ENCODE measurements at places on chromosomes 16 and 17.

DNA sequence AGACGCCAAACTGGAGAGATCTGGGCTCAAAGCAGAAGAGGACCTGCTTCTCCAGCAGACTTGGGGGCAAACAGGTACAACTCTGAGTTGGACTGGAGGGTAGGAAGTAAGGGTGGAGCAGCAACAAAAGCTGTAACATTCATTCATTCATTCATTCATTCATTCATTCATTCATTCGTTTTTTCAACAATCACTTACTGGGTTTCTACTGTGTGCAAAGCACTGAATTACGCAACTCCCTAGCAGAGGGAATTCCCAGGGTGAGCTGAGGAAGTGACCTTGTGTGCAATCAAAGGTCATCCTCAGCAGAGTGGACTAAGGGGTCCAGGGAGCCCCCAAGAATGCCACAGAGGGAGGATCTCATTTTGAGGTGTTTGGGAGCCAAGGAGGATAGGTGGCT lies 231.1 kb upstream of the SDK2 start:
- DNase-seq, result no peak

DNA sequence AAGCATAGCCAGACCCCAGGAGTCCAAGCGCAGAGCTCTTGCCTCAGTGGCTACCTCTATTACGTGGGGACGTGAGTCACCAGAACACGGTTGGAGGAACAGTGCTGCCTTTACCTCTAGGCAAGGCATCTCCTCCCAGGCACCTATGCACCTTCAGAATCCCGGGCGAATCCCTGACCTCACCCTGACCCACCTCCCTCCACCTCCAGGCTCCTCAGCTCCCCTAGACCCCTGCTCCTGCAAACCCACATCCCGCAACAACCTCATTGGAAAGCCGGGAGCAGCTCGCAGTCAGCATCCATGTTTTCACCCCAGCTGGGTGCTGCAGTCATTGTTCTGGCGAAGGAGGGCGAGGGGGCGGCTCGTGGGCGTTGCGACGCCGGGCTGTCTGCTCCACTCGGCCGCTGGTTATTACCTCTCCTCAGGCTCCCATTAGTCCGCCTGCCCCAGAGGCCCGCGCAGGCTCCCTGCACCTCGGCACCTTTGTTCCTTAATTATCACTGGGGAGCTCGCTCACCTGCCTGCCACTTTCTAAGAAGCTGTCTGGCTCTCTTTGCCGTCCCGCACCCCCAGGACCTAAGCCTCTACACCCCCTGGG lies 24.6 kb upstream of the DLX4 start:
- DNase-seq, result no peak

GRCh38 chr17:77763575-77763974 lies 194.9 kb upstream of the TNRC6C start:
- DNase-seq, result no peak

DNA sequence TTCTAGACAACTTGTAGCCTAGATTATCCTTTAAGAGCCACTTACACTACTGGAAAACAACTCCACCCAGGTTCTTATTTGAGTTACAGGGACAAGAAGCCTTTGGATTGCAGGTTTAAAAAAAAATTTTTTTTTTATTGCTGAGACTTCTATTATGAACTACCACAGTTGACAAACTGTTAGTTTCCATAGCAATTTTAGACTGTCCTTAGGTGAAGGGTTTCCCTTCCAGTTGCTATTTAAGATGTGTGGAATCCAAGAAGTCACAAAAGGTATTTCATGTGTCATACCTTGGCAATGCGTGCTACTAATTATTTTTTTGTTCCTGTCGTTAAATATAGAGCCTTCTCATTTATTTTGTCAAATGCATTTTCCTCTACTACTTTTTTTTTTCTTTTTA lies 253.2 kb downstream of the PRKCA start:
- no peak for DNase-seq

DNA sequence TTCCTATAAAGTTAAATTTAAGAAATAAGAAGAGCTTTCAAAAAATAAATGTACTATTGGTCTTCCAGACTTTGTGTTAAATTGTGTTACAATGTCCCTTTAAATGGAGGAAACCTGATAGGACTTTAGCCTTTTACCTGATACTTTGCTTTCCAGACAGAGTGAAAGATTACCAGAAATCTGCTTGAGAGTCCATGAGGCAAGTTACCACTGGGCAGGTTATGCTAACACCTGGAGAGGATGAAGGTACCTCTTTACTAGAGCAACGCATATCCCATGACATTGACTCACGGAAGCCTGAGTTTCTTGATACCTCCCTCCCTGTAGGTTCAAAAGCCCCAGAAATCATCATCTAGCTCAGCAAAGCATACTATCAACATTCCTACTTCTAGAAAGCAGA lies 143.9 kb upstream of the C17orf78 start:
- no peak for DNase-seq

DNA sequence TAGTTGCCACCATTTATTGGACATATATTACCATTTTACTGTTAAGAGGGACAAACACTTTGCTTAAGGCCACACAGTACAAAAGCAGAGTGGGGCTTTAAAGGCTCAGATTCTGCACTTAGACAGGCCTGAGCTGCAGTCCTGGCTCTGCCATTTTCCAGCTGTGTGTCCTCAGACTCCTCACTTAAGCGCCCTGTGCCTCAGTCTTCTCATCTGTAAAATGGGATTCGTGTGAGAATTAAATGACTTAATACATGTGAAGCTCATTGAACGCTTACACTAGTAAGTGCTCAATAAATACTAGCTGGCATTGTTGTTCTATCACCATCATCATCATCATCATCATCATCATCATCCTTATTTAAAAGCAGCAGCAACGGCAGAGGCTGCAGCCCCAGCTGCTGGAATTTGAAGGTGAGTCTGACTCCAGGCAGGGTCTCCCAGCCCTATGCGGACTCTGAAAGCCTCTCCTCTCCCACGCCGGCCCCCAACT lies 445 bp upstream of the CACNG5 start:
- DNase-seq, result no peak

GRCh38 chr17:50219939-50220465 lies 18.6 kb upstream of the COL1A1 start:
- no peak for DNase-seq

DNA sequence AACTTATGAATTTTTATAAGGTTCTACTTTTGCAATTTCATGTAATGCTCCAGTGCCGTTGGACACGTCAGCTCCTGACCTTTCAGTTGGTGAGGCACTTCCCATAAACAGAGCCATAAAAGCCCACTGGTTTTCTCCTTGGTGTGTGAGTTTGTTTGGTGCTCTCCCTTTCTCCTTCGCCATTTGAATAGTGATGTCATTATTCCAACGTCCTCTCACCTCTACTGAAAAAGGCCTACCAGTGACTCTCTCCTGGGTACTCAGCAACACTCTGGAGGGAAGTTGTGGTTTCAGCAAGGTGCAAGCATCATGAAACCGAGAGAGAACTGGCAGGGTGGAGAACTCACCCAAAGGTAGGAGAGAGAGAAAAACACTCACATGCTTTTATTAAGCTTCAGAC lies 29.6 kb upstream of the HNF1B start:
- DNase-seq, result peak; percentile 48

DNA sequence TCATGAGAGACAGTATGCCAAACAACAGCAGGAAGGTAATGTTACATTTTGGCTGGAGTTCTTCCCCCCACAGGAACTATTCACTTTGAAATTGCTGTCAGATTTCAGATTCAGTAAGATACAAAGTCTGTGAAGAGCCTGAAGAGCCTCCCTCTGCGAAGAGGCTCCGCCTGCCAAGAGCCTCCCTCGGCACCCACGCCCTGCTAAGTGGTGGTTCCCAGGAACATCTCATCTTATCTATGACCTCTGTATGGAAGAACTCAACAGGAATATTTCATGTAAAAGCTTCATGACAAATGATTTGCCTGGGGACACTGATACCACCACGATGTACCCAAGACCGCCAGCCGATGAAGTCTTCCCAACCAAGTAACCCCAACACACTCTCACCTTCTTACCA lies 3.2 kb downstream of the ZC3H7A start:
- no peak for DNase-seq

DNA sequence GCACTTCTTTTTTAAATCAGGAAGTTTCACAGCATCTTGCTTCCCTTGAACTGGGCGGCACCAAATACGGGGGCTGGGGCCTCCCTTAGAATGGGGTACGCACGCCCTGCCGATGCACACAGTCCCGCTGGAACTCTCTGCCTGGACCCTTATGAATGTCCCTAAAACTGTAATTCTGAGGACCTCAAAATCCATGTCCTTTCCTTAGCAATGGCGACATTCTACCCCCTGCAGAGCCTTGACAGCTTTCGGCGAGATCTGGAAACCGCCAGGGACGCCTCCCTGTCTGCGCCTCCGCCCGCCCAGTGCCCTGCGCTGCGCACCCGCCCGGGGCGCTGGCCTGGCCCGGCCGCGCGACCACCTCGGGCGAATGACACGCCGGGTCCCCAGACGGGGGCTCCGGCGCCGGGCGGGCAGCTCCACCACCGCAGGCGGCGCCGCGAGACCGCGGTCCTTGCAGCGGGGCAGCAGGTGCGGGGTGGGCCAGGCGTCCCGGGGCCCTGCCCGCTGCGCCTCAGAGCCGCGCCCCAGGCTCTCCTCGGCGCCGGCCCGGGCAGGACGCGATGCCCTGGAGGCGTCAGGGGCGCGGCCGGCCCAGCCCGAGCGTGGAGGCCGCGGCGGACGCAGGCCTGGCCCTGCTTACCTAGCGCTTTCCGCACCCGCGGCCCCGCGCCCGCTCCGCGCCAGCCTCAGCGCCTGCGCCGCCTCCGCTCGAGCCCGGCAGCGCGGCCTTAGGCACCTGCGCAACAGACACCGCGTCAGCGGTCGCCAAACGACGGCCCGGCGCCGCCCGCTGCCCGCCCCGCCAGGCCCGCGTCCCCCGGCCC lies 548 bp downstream of the HAGH start:
- peak; percentile 49 for DNase-seq

DNA sequence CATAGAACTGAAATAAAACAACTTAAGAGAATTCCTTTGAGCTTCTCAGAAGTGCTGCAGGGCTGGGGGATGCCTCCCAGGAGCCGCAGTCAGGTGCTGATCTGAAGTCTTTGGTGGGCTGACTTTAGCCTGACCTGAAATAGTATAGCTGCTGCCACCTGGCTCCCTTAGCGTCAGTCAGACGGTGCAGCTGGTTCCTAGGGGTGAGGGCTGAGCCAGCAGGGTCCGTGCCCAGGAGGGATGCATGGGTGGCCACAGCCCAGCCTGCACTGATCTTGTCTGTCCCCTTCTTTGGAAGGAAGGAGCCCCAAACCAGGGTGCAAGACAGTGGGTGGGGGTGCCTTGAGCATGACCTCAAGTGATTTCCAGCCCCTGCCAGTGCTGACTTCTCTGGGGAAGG lies 11.5 kb downstream of the MAPT start:
- DNase-seq, result no peak

- no peak for DNase-seq
Observed at GRCh38 chr17:63845509-63845908, 3.0 kb upstream of the SMARCD2 start.

- DNase-seq, result no peak
Observed at GRCh38 chr17:18181358-18181757, 2.3 kb upstream of the ALKBH5 start.

DNA sequence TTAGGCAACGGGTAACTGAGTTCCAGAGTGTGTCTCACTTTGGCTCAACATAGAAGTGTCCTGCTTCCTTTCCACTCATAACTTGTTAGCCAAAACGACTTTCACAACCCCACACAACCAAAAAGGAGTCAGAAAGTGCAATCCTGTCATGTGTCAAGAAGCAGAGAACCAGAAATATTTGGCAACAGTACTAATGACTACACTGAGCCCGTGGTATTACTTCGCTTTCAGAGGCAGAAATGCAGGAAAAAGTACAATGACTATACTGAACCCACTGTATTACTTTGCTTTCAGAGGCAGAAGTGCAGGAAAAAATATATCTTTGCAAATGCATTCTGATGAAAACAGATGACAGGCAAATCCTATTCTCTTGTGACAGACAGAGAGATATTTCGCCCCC lies 484.6 kb downstream of the KIF2B start:
- DNase-seq, result no peak

GRCh38 chr16:90008708-90009145 lies 10.5 kb downstream of the DBNDD1 start:
- DNase-seq, result peak; percentile 81

DNA sequence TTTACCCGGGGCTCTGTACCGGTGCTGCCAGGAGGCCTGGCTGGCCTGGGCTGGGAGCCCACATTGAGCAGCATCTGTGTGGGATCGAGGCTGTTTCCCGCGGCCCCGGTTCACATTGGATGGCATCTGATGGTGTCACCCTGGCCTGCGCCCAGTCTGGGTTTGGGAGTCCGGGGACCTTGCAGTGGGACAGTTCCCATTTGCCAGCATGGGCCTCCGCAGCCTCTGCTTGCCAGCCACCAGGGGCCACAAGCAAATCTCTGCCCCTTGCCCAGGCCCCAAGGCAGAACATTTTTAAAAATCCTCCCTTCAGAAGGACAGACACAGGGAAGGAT lies 64.5 kb downstream of the BANP start:
- no peak for DNase-seq

- DNase-seq, result no peak
Observed at GRCh38 chr17:41212524-41213169, 13.8 kb upstream of the KRTAP9-2 start.

- DNase-seq, result no peak
Observed at GRCh38 chr17:18084256-18084655, 3.5 kb upstream of the DRG2 start.

DNA sequence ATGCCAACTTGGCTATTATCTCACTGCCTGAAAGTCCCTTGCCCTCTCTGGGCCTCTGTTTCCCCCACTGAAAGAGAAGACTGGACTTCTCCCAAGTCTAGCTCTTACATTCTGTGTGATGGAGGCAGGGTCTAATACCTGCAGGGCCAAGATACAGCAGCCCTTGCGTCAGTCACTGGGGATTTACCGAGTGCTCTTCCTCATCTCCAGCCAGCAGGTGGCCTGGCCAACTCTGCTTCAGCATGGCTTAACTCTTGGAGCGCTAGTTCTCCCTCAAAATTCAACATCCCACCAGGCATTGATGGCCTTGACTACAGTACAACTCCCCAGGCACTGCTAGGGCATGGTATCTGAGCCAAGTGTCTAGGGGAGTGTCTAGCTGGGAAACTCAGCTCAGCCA lies 19.9 kb upstream of the MTMR4 start:
- DNase-seq, result no peak

- DNase-seq, result no peak
Observed at GRCh38 chr16:53045341-53046220, 7.1 kb downstream of the CHD9NB start.

- no peak for DNase-seq
Observed at GRCh38 chr17:63918305-63918704, 334 bp downstream of the GH1 start.

DNA sequence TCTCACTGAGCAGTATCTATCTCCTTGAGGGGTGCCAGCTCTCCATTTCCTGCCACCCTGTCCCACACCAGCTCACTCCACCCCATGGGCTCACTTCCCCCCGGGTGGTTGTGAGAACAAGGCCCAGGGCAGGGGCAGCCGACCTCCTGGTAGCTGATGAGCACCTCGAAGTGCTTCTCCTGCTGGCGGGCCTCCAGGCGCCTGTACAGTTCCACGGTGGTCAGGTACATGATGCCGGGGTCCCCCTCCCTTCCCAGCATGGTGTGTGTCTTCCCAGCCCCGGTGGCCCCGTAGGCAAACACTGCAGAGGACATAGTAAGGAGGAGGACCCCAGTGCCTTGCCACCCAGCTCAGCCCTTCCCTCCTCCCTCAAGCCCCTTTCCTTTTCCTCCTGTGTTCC lies 12.5 kb downstream of the KIF18B start:
- DNase-seq, result no peak

GRCh38 chr16:78323315-78323714 lies 223.9 kb downstream of the WWOX start:
- no peak for DNase-seq

- no peak for DNase-seq
Observed at GRCh38 chr16:12063435-12063834, 86.9 kb downstream of the SNX29 start.
